ENCODE measurements at places on chromosomes 16 and 17. TPM values are rescaled to one million over a fixed set of nuclear protein-coding genes. Genes with fewer than 3 reads are reported as not detected.

The RUNDC3A gene
- 0.48 TPM for total RNA-seq

The GDPD3 gene
- total RNA-seq: 1.6 TPM

DNA sequence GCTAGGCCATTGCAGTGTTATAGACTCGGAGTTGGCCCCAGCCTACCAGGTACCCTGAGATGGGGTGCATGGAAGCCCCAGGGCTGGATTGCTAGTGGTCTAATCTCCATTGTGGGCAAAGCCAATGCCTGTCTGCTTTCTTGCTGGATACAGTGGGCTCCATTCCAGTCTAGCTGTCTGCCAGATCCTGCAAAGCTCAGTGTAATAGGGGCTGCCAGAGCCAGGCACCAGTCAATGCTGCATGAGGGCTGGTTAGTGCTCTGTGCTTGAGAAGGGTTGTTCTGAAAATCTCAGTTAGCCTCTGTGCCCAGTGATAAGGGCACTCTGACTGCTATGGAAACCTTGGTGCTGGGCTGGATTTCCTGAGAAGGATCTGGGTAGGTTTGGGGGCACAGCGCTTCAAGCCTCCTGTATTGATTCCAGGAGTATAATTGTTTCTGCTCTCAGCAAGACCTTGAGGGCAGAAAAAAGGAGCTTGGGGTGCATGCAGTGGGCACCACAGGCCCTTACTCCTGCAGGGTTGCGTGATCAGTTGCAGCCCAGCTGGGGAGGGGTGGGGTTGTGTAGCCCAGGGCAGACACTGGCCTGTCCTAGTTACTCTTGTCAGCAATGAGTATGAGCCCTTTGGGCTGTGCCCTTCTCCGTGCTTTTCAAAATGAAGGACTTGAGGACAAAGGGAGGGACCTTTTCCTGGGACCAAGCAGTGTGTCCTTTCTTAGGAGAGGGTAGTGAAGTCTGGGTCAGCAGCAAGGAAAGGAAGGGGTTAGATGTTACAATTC, 19.0 kb downstream of the SMPD3 start:
- no peak for DNase-seq

GRCh38 chr17:74713171-74713755, 540 bp upstream of the CD300LF start:
- DNase-seq: no peak

DNA sequence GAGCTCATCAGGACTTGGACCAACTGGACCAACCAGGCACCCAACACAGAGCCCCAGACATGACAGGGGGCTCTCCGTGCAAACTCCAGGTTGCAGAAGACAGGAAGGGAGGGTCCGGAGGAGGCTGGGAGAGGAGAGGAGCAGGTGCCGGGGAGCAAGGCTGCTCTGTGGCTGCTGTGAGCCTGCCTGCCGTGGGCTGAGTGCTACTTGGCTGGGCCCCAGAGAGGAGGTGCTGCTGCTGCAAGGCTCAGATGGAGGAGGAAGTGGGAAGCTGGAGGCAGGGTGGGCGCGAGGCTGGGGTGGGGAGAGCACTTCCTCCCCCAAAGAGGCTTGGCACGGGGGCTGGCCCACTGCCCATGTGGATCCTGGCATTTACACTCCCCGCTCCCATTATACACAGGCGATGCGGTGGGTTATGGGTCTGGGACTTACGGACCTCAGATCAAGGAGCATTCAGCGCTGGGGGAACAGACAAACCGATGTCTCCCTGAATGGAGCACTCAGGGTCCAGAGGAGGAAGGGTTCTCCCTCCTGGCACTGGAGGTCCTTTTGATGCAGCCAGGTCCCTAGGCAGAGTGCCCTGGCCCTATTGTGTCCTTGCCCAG, 15.9 kb downstream of the EPOP start:
- no peak for DNase-seq
